ENCODE measurements at places on chromosomes 13 and 19.

GRCh38 chr19:3108775-3109174 lies 14.6 kb downstream of the GNA11 start:
- DNase-seq = peak; percentile 62

DNA sequence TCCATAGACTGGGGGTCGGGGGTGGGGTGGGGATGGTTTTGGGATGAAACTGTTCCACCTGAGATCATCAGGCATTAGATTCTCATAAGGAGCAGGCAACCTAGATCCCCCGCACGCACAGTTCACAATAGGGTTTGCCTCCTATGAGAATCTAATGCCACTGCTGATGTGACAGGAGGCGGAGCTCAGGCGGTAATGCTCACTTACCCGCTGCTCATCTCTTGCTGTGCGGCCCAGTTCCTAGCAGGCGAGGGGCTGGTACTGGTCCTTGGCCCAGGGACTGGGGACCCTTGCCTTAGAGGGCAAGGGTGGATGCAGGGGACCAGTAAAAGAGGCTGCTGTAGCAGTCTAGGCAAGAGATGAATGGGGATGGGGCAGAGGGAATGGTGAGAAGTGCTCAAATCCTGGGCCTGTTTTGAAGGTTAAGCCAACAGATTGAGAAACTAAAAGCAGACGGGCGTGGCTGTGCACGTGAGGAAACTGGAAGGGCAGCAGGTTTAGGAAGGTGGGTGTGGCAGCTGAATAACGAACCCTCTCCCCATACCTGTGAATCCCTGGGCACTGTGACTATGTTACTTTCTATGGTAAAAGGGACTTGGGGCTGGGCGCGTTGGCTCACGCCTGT lies 1.5 kb upstream of the ERICH4 start:
- DNase-seq = no peak

- peak; percentile 75 for DNase-seq
These were observed 10.6 kb downstream of the POU2F2 start for GRCh38 chr19:42121656-42122069.

DNA sequence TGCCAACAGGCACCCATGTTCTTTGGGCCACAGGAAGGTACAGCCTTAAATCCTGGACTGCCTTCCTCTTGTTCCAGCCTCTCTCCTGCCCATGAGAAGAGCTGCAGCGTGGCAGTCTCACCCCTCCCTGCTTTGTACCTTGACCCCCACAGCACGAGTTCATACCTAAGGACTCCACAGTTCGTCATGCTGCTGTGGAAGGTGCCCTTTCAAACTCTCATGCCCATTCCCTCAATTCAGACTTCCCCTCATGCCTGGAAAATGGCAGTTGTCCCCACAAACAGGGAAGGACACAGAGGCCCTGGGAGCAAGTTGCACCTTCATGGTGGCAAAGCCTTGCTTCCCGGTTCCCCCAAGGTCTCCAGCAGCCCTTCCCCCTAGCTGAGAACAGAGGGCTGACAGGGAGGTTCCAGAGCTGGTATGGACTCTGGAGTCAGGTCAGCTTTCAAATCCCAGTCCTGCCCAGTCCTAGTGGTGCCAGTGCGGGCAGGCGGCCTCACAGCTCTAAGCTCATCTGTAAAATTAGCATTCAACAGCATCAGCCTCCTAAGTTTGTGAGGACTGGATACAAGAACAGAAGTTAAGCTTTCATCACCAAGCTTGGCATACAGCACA lies 8.6 kb downstream of the GSK3A start:
- no peak for DNase-seq

DNA sequence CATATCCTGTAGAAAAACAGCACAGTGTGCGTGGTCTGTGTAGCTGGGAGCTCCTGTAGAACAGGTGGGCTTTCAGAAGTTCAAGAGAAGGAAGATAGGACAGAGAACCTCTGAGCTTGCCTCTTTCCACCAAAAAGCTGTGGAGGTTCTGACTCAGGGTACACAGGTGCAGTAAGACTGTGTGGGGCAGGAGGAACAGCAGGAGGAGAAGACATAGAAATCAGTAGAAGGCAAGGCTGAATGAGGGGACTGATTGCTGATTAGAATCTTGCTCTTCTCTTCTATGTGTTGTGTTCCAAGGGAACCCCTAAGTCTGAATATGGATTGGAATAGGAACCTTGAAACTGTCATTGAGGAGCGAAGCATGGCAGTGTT lies 122.7 kb downstream of the AKAP11 start:
- DNase-seq = no peak

DNA sequence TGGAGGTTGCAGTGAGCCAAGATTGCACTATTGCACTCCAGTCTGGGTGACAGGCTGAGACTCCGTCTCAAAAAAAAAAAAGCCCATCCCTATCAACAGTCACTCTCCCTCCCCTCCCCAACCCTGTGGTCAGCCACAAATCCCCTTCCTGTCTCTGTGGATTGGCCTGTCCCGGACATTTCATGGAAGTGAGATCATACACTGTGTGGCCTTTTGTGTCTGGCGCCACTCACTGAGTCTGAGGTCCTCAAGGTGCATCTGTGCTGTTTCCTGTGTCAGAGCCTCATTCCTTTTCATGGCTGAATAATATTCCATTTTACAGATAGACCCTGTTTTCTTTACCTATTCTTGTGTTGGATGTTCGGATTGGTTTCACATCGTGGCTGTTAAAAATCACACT lies 149.5 kb downstream of the PTPRS start:
- no peak for DNase-seq

DNA sequence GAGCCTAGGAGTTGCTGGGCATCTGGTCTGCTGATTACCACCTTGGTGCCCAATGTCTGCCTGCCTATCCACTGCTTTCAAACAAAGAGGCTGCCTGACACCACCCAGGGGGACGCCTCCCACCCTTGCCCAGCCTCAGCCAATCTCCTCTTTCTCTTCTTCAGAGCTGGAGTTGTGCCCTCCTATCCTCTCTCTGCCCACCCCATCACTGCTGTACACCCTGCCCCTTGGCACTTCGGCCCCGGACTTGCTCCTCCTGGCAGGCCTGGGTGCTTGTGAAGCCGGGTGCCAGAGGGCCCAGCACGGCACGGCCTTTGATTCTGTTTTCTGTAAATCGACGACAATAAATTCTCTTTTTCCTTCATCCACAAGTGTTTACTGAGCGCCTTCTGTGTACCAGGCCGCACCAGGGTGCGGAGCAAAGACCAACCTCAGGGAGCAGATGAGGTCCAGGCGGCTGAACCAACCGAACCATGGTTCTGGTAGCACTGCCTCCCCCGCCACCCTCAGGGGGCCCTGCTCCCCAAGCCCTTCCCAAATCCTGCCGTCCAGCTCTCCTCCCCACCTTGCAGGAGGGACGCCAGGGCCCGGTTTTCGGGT lies 5.0 kb downstream of the RNF225 start:
- no peak for DNase-seq

DNA sequence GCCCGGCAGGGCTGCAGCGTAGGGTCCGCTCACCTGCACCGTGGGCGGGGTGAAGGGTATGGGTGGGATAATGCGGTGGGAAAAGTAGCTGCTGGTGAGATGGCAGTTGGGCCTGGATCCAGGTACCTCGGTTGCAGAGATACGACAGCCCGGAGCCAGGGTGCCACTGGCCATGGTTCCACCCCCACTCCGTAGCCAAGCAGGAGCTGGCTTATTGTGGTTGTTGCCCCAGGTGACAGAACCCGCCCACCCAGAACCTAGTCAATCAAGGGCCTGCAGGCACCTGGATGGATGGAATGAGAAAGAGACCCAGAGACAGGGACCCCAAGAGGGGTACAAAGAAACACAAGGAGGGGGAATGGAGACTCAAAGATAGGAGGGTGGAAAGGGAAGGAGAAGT lies 3.5 kb upstream of the LHB start:
- DNase-seq = no peak

DNA sequence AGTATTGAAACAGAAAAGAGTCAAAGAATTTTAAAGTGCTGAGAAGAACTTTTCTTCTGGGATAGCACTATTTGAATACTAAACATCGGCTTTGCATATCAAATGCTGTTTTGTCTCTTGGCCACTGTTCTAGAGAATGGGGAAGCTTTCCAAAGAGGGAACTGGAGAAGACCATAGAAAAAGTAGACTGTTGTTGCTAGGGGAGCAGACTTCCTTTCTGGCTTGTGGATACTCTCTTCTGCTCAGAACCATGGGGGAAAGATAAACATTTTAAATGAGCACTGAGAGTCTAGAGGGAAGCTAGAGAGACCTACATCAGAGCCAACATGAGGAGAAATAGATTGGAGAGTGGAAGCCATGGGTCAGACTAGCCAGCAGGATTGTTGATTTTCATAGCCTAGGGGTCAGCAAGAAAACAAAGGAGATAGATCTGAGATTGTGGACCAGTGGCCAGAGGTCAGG lies 315.7 kb downstream of the KCTD12 start:
- no peak for DNase-seq

DNA sequence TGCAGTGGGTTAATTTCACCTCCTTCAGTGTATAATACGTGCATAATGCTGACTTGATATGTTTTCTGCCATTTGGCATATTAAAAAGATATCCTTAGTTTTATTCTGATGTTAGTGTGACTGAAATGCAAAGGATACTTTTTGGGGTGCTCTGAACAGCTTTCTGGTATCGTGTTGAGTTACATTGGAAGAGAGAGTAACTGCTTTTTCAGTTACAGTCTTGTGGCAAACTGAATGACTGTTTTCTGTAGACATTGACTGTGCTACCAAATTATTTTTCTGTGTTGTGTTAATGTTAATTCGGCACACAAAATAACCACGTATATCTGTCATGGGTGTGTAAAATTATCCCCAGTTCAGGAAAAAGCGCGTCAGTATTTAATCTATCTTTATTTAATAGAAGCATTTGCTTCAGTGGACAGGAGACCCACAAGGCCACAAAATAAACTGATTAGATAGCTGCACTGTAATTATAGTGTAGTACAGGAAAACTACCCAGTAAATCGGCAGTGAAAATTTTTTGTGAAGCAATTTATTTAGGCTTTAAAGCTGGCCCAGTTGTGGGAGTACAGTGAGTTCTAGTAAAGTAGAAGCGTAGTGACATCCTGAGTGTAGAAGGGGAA lies 2.5 kb downstream of the URI1 start:
- no peak for DNase-seq

GRCh38 chr19:49408816-49409440 lies 14.3 kb downstream of the PTH2 start:
- no peak for DNase-seq

DNA sequence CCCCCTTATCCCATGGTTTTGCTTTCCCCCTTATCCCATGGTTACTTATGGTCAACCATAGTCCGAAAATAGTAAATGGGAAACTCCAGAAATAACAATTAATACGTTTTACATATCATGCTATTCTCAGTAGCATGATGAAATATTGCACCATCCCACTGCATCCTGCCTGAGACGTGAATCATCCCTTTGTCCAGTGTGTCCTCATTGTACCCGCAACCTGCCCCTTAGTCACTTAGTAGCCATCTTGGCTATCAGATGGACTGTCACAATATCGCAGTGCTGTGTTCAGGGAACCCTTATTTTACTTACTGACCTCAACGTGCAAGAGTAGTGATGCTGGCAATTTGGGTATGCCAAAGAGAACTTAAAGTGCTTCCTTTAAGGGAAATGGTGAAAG lies 10.5 kb upstream of the NBEA start:
- no peak for DNase-seq

GRCh38 chr13:85261757-85262346 lies 537.4 kb downstream of the SLITRK6 start:
- DNase-seq = no peak

DNA sequence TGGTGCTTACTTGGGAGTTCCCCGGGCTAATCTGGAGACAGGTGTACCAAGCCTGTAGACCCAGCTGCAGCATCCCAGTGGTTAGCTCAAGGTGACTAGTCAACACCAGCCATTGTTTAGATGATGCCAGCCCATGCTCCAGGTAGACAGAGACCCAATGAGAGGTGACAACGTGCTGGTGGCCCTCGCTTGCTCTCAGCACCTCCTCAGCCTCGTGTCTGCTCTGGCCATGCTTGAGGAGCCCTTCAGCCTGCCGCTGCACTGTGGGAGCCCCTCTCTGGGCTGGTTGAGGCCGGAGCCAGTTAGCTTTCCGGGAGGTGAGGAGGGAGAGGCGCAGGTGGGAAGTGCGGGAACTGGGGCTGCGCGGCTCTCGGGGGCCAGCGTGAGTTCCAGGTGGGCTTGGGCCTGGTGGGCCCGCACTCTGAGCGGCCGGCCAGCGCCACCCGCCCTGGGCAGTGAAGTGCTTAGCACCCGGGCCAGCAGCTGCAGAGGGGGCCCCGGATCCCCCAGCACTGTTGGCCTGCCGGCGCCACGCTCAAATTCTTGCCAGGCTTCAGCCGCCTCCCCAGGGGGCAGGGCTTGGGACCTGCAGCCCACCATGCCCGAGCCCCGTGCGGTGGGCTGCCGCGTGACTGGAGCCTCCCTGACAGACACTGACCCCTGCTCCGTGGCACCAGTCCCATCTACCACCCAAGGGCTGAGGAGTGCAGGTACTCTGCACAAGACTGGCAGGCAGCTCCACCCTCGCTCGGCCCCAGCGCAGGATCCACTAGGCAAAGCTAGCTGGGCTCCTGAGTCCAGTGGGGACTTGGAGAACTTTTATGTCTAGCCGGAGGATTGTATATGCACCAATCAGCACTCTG lies 85.9 kb upstream of the VSTM2B start:
- no peak for DNase-seq

GRCh38 chr13:45328661-45329111 lies 12.3 kb downstream of the TPT1 start:
- DNase-seq = no peak

- no peak for DNase-seq
These were observed 15.4 kb downstream of the FCHO1 start for GRCh38 chr19:17766543-17767131.

GRCh38 chr13:47287291-47287751 lies 390.5 kb upstream of the HTR2A start:
- no peak for DNase-seq

- no peak for DNase-seq
These were observed 36.6 kb downstream of the SERTM1 start for GRCh38 chr13:36710396-36710795.

GRCh38 chr13:43764349-43764748 lies 22.4 kb downstream of the ENOX1 start:
- no peak for DNase-seq

DNA sequence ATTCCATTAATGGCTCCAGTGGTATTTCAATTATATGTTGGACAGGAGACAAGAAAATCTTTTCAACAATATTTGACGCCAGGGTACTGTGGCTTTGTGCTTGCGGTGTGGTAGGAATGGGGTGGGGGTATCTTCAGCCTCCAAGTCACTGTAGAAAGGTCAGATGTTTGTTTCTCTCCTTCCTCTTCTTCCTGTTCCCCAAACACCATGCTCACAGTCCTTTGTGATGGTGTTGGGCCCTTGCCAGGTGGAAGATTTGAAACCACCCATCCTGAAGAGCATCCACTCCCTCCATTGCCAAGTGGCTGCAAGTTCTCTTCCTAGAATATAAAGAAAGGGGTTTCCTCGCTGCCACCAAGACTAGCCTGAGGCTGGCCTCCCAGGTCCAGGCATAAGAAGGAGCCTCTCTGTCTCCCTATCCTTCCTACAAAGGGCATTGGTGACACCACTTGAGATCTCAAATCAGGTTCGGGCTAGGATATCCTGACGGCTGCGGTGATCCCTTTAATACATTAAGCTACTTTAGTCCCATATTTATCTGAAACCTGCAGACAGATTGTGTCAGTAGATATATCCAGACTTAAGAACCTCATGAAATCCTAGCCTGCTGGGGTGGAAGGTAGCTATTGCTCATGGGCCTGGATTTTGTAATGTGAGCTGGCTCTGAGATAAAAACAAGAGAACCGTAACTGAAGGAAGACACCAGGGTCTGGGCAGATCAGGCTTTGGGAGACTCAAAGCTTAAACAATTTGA lies 64.3 kb upstream of the SIAH3 start:
- DNase-seq = no peak

- no peak for DNase-seq
These were observed 48.1 kb upstream of the LDLR start for GRCh38 chr19:11041194-11041593.

- peak; percentile 19 for DNase-seq
These were observed 533 bp downstream of the ZNF544 start for GRCh38 chr19:58229255-58229639.
